ENCODE measurements at places on chromosomes 16 and 17. TPM values are rescaled to one million over a fixed set of nuclear protein-coding genes. Genes with fewer than 3 reads are reported as not detected.

Gene TBC1D3K
- total RNA-seq: not detected

Gene QRICH2
- 1.3 TPM for total RNA-seq

Gene GAS2L2
- total RNA-seq: 0.06 TPM

Gene CLDN7
- 2.0 TPM for total RNA-seq

Gene ADAM11
- total RNA-seq: 2.0 TPM

Gene CCL13
- total RNA-seq: not detected

Gene KLHL10
- 0.18 TPM for total RNA-seq

Gene KRT27
- total RNA-seq: not detected

Gene FNDC8
- total RNA-seq: not detected

Gene CCDC200
- not detected for total RNA-seq

Gene MT2A
- 2,314 TPM for total RNA-seq

Gene ZG16
- not detected for total RNA-seq

Gene MYH2
- total RNA-seq: not detected

Gene ZNF423
- 0.29 TPM for total RNA-seq

Gene SDR42E2
- total RNA-seq: not detected

Gene GPRC5C
- total RNA-seq: 67.4 TPM

Gene CIBAR2
- total RNA-seq: not detected

Gene MT1F
- total RNA-seq: 29.3 TPM

Gene CCDC78
- total RNA-seq: 8.3 TPM

Gene KRTAP9-6
- total RNA-seq: not detected

Gene SLC2A4
- 0.57 TPM for total RNA-seq
